Gastrocnemius medialis (tissue), 4 donors: ENCODE measurements at places on chromosomes 1 and 21.

- DNase-seq, result no peak
Observed at GRCh38 chr1:239155466-239156091, 230.8 kb upstream of the CHRM3 start.

DNA sequence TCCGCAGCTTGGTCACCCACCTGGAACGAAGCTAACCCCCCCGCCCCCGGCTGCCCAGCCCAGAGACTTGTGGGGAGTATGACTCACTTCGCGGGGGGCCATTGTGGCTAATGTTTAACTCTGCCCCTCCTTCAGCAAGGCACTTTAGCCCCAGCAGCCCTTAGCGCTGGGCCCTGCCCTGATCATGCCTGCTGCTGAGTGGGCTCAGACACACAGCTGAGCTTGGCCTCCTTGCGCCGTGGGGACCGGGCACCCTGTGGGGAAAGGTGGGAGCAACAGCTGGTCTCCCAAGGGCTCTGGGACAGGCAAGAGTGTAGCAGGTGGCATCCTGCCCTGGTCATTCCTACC, 6.3 kb upstream of the LAD1 start:
- no peak for DNase-seq

DNA sequence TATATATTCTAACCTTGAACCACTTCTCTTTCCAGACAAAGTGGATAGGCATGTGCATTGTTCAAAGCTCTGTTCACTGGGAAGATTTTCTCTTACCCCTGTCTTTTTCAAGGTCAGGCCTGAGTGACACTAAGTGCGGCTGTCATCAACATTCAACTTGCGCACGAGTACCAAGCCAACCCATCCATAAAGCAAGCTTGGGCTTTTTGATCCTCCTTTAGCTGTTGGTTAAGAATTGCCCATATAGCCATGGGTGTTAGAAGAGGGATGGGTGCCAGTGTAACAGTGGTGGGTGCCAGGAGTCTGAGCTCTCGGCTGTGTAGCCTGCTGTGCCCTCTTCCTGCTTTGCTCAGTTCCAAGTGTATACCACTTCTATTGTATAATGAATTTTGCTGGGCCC, 136.1 kb downstream of the GLUL start:
- DNase-seq, result no peak

- no peak for DNase-seq
Observed at GRCh38 chr1:231541842-231542241, 13.4 kb downstream of the TSNAX start.

DNA sequence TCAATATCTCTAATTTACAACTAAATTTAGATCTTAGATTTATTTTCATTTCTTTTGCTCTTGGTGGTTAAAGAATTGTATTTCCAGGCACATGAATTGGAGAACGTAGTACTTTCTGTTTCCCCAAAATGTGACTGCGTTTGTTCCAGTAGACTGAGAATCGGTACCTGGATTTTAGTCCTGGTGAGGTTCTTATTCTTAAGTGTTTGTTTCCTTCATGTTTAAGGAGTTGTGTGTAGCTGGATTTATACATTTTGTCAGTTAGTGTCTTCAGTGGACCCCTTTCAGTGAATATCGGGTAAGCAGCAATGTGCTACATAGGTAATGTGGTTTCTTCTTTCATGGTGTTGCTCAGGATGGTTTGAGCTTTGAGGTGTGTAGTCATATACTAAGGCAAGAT, 6.8 kb downstream of the MIER1 start:
- no peak for DNase-seq

- DNase-seq, result no peak
Observed at GRCh38 chr1:193419295-193419694, 232.9 kb upstream of the B3GALT2 start.

DNA sequence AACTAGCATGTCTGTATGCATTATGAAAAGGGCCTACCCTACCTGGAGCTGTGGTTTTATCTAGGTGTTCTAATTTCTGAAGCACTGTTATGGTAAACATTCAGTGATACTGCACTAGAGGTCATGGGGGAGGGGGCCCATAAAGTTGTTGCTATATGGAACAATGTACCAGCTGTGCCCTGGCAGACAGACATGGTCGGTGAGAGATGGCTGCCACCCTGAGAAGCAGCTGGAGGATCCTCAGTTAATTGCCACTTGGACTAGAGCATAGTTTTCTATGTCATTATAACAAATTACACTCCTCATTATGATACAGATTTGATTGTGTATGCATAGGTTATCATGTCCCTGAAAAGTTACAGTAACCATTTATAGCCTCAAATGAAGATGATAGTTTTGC, 45.4 kb downstream of the ILDR2 start:
- no peak for DNase-seq
